Activated T-helper 9 cell treated with anti-CD3 and anti-CD28 coated beads, Interleukin-2, amount 50 U/mL, for 16 hours (primary cell): ENCODE measurements at places on chromosomes 16 and 17.

DNA sequence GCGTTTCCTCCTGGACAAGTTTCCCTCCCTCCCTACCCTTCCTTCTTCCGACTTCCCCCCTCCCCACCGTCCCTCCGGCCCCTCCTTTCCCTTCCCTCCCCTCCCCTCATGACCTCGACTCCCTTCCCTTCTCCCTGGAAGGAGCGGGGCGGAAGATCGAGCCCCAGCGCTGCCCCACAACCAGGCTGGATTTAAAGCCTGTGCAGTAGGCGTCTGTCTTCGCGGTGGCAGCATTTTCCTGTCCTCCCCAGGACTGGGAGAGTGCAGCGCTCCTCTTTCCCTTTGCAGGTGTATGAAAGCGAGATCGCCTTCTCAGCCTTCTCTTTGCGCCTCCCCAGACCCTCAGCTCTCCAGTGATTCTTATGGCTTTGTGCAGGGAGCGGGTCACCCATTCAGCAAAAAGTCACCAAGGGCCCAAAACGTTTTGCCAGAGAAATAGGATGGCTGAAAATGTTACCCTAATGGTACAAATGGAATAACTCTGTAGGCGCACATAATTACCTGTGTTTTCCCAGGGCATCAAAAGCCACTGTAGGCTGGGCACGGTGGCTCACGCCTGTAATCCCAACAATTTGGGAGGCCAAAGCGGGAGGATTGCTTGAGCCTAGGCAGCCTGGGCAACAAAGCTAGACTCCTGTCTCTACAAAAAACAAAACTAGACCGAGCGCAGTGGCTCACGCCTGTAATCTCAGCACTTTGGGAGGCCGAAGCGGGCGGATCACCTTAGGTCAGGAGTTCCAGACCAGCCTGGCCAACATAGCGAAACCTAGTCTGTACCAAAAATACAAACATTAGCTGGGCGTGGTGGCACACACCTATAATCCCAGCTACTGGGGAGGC lies 40.8 kb downstream of the SLFN12L start:
- DNase-seq: no peak

- no peak for DNase-seq
These were observed 242.1 kb upstream of the GSE1 start for GRCh38 chr16:85370881-85371651.

- DNase-seq: no peak
These were observed 14.6 kb downstream of the KCNJ16 start for GRCh38 chr17:70089513-70090148.

DNA sequence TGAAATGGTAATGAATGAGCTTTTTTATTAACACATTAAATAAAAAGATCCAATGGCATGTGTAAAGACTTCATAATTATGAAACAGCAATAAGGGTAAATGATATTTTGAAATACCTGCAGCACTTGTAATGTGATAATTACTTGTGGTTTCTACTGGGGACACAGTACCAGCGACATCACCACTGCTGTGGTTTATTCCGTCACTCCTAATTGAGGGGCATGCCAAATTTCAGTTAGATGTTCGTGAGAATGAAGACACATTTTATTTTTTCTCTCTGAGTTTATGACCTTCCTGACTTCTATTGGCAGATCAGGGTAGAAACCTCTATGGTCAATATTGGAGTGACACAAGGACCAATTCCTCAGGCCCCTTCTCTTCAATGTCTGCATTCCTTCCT lies 131.9 kb upstream of the XYLT1 start:
- no peak for DNase-seq

- no peak for DNase-seq
These were observed 123.1 kb downstream of the LYRM1 start for GRCh38 chr16:21023509-21024202.

GRCh38 chr17:47239967-47240651 lies 13.5 kb upstream of the ITGB3 start:
- DNase-seq: no peak

GRCh38 chr16:70523743-70524398 lies at the start of gene SF3B3:
TSS of gene SF3B3 (plus strand) at chr16:70523816. CDS start at chr16:70526657, 2,841 bp downstream.
- peak; percentile 58 for DNase-seq
